ENCODE measurements at places on chromosomes 2 and 18.

- no peak for DNase-seq
Observed at GRCh38 chr2:217353591-217353990, 493.7 kb upstream of the TNP1 start.

DNA sequence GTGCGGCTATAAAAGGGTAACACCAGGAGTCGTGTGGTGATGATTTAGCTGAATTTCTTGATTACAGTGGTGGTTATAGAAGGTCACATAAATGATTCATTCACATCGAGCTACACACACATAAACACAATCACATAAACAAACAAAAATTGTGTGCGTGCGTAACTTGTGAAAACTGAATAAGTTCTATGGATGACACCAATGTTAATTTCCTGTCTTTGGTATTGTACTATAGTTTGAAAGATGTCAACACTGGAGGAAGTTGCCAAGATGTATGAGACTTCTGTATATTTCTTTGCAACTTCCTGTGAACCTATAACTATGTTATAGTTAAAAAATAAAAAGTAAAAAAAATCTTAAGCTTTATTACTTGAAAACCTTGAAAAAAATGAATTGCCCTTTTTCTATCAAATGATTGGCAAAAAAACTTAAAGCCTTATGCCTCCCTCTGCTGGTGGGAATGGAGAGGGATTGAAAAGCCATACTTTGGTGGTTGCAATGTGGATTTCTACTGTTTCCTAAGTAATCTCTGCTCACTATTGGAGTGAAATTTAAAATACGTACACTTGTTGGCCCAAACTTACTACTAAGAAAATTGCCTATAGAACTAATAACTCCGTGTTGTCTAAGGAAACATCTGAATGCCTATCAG is 227.7 kb downstream of the RPIA start:
- DNase-seq = no peak

- DNase-seq = no peak
Observed at GRCh38 chr2:40374543-40375240, 77.2 kb downstream of the SLC8A1 start.

DNA sequence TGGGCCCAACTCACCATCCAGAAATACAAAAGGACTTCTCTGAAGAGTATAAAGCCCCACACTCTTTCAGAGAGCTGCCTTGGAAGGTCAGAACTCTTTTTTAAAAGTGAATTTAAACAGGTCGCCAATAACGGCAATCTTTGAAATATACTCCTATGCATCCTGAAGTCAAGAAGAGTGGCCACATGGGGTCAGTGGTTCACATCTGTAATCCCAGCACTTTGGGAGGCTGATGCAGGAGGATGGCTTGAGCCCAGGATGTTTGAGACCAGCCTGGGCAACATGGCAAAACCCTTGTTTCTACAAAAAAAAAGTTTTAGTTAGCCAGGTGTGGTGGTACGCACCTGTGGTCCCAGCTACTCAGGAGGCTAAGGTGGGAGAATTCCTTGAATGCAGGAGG is 68.1 kb upstream of the FZD7 start:
- DNase-seq = no peak

DNA sequence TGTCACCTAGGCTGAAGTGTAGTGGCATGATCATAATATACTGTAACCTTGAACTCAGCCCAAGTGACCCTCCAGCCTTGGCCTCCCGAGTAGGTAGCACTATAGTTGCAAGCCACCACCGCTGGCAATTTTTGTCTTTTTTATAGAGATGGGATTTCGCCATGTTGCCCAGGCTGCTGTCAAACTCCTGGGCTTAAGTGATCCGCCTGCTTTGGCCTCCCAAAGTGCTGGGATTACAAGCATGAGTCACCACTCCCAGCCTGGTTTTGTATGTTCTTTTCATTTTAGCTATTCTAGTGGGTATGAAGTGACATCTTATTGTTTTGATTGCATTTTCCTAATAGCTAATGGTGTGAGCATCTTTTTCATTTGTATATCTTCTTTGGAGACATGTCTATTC is 11.3 kb upstream of the EXOC6B start:
- DNase-seq = no peak

- DNase-seq = no peak
Observed at GRCh38 chr2:20680744-20681375, 13.9 kb downstream of the GDF7 start.

DNA sequence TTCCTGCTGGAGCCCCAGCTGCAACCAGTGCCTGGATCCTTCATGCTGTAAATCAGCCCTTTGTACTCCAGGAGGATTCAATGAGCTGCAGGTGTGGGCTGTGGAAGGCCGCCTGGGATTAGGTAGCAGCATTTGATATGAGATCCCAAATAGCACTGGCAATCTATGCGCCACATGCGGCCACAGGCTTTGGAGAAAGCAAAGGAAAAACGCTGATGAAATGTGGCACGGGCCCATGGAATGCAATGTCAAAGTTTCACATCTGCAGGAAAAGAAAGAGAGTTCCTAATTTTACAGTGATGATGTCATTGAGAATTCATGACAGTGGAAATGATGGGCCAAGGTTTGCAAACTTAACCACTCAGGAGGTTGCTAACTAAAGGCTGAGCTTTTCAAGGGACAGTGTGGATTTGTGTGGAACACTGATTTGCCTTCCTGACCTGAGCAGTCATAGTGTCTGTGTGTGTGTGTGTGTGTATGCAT is 216.4 kb upstream of the OSR1 start:
- no peak for DNase-seq

DNA sequence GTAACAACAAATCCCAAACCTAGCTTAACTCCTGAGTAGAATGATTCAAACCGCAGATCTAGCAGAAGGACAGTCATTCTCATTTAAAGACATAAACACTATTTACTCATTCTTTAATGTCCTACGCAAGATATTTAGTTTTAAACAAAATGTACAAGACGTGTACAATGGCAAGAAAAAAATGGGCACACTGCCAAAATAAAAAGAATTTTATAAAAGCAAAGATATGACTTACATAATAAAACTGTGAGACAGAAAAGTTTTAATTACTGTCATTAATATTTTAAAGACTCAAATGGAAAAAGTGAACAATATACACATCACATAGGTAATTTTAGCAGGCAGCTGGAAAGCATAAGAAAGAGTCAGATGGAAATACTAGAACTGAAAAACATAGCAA is 157.8 kb downstream of the GALNT13 start:
- DNase-seq = no peak

DNA sequence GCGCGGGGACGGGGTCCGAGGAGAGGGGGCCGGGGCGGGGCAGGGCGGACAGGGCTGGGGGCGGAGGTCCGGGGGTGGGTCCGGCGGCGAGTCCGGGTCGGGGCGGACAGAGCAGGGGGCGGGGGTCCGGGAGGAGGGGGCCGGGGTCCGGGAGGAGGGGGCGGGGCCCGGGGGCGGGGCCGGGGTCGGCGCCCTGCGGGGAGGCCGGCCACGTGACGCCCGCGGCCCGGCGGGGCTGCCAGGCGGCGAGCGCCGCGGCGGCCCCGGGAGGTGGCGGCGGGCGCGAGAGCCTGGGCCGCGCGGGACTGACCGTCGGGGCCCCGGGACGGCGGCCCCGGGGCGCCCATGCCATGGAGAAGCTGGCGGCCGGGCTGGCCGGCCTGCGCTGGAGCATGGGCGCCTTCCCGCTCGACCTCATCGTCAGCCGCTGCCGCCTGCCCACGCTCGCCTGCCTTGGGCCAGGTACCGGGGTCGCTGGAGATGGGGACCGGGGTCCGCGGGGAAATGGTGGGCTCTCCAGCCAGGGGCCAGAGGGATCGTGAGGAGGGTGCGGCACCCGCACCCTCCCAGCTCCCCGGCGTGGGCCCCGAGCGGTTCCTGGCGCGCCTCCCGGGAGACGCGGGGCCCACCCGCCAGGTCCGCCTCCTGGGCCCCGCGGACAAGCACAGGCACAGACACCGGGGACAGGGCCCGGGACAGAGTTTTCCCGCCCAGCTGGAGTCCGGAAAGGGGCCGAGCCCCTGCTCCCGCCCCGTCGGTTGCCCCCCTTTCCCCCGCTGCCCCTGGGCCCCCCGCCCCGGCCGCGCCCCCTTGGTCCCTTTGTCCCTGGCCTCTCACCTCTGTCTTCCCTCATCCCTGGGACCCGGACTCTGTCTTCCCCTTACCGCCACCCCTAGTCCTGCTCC is at the start of gene GAREM2:
Gene GAREM2 (plus strand): TSS at position 218 of the 905 bp plus-strand sequence. CDS start 133 bp downstream, at position 351.
- no peak for DNase-seq

- DNase-seq = no peak
Observed at GRCh38 chr2:63699549-63699839, 110.7 kb downstream of the MDH1 start.
